ENCODE measurements at places on chromosomes 1 and 21. TPM values are rescaled to one million over a fixed set of nuclear protein-coding genes. Genes with fewer than 3 reads are reported as not detected.

Gene CD5L
- not detected for total RNA-seq

Gene GUCA2B
- total RNA-seq, result not detected

Gene HES2
- total RNA-seq, result not detected

DNA sequence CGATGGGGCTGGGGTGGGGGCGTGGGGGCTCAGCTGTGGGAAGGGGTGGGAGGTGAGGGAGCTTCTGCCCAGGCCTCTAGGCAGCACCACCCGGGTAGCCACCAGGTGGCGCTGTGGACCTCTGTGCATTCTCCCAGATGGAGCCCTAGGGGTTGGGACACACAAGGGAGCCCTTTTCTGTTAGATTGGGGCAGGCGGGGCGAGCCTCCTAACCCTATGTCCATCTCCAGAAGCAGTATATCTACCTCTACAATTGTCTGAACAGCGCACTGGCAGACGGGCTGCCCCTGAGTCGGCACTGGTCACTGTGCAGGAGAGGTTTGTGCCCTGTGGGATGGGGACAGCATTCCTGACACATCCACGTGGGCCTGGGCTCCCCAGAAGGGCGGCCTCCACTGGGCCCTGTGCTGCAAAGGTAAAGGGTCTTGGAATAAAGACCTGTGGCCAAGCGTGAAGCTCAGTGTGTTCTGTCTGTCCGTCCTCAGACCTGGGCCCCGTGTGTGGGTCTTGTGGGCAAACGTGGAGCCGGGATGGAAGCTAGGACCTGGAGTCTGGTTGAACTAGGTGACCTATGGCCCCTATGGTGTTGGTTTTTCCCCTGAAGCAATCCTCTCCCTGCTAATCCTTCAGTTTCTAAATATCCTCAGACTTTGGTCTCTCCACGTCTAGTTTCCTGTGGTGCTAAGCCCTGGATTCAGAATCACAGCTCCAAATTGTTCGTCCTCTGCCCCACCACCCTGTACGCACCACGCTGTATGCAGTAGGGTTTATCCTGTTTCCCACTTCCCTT is 4.4 kb upstream of the LGR6 start:
- DNase-seq, result peak; percentile 49
- no peaks in the 10 kb centered on the region for H3K36me3 ChIP-seq
- H3K27ac ChIP-seq, result no peak overlapping the region
- peaks cover 25% of the 10 kb centered on the region for H3K27me3 ChIP-seq
- H3K4me1 ChIP-seq, result peaks cover 11% of the 10 kb centered on the region
- H3K4me3 ChIP-seq, result no peak overlapping the region

GRCh38 chr1:1259951-1260600 is 13.6 kb upstream of the C1QTNF12 start:
- no peak overlapping the region for H3K4me3 ChIP-seq
- H3K27me3 ChIP-seq, result no peaks in the 10 kb centered on the region
- H3K4me1 ChIP-seq, result no peaks in the 10 kb centered on the region
- DNase-seq, result no peak
- peaks cover 77% of the 10 kb centered on the region for H3K36me3 ChIP-seq

DNA sequence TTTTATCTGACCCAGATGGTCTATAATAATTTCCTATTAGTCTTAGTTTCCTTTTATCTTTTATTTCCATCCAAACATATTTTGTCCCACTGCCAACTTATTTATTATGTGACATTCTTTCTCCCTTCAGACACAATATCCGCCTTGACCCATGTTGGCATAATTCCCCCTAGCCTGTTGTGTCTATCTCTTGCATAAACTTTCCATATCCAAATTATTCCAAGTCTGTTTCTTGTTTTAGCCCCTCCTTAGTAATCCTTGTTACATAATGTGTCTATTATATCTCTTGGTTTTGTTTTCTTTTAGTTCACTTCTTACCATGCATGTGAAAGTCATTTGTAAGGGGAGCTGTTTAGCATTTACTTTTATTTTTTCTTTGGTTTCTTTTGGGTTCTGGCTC is 81.6 kb upstream of the CACHD1 start:
- H3K4me1 ChIP-seq, result no peaks in the 10 kb centered on the region
- H3K36me3 ChIP-seq, result no peaks in the 10 kb centered on the region
- no peak overlapping the region for H3K4me3 ChIP-seq

DNA sequence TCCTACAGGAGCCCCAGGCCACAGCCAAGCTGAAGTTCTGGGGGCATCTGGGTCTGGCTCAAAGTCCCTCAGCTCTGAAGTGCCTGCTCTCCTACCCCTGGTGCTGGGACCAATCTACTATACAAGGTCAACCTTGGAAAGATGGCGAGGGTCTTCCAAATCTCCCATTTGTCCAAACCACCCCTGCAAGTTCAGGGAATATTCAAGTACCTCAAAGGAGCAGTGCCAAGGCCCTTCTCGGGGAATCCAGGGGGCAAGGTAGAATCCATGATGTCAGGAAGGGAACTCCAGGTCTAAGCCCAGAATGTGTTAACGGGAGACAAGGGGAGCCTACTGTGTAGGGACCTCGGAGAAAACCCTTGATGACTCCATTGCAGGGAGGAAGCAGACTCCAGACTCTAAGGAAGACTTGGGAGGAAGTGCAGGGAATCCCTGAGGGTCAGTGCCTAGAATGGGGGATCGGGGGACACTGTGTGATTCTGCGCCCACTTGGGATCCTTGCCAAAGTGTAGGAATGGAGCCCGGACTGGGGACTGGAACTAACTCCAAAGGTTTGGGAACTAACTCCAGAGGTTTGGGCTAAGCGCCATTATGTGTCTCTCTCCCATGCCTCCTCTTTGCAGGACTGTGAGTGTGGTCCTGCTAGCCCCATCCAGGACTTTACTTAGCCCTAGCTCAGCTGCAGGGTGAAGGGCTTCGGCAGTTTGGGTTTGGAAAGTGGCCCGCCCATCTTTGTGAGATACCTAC is 8.7 kb downstream of the TAL1 start:
- peaks cover 16% of the 10 kb centered on the region for H3K4me1 ChIP-seq
- H3K4me3 ChIP-seq, result no peak overlapping the region
- no peaks in the 10 kb centered on the region for H3K36me3 ChIP-seq
- DNase-seq, result no peak
- peaks cover 70% of the 10 kb centered on the region for H3K27me3 ChIP-seq
- H3K27ac ChIP-seq, result no peak overlapping the region

GRCh38 chr1:6870571-6870970 is 85.3 kb downstream of the CAMTA1 start:
- H3K4me3 ChIP-seq, result no peak overlapping the region
- H3K27ac ChIP-seq, result no peak overlapping the region
- DNase-seq, result no peak
- H3K36me3 ChIP-seq, result peaks cover 9% of the 10 kb centered on the region
- H3K4me1 ChIP-seq, result no peaks in the 10 kb centered on the region
- H3K27me3 ChIP-seq, result no peaks in the 10 kb centered on the region

DNA sequence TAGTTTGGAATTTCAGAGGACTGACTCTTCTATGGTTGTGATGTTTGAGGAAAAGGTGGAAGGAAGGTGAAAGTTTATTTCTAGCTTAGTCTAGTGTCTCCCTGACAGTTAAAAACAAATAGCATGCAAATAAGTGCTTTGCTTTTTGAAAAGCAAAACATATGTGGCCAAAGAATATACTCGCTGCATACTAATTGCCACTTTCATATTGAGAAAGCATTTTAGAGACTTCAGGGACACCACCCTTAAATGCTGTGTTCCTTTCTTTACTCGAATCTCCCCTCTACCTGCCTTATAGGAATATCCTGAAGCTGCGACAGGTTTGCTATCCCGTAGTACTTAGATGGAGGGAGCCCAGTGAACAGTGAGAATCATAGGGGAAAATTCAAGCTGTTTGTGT is 23.2 kb downstream of the GLUL start:
- no peaks in the 10 kb centered on the region for H3K36me3 ChIP-seq
- peak overlapping the region; percentile 54 for H3K27ac ChIP-seq
- no peaks in the 10 kb centered on the region for H3K27me3 ChIP-seq
- peaks cover 3% of the 10 kb centered on the region for H3K4me1 ChIP-seq
- no peak for DNase-seq

- no peak overlapping the region for H3K4me3 ChIP-seq
- no peaks in the 10 kb centered on the region for H3K36me3 ChIP-seq
- H3K4me1 ChIP-seq, result no peaks in the 10 kb centered on the region
- DNase-seq, result no peak
Observed at GRCh38 chr1:5373281-5373680, 618.9 kb downstream of the NPHP4 start.

DNA sequence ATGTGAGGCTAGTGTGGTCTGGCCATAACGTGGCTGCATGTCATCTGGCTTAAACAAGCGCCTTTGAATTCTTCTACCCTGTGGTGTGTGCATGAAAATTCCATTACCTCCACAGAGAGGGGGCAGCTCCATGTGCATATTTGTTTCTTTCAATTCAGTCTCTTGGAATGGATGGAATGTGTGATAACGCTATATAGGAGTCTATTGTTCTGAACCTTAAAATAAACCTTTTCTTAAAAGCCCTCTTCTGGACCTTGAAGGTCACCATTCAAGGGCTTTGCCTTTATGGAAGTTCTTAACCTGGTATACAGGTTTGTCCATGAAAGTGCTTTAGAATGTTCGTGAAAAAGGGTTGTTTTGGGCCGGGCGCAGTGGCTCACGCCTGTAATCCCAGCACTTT is 118.2 kb upstream of the ADGRL2 start:
- H3K27ac ChIP-seq, result peak overlapping the region; percentile 66
- H3K27me3 ChIP-seq, result no peaks in the 10 kb centered on the region
- H3K4me3 ChIP-seq, result no peak overlapping the region
- DNase-seq, result no peak

GRCh38 chr1:9767964-9768668 is 55.6 kb downstream of the CLSTN1 start:
- H3K36me3 ChIP-seq, result peaks cover 10% of the 10 kb centered on the region
- no peak for DNase-seq
- H3K4me3 ChIP-seq, result no peak overlapping the region
- no peaks in the 10 kb centered on the region for H3K27me3 ChIP-seq
- H3K4me1 ChIP-seq, result peaks cover 4% of the 10 kb centered on the region

DNA sequence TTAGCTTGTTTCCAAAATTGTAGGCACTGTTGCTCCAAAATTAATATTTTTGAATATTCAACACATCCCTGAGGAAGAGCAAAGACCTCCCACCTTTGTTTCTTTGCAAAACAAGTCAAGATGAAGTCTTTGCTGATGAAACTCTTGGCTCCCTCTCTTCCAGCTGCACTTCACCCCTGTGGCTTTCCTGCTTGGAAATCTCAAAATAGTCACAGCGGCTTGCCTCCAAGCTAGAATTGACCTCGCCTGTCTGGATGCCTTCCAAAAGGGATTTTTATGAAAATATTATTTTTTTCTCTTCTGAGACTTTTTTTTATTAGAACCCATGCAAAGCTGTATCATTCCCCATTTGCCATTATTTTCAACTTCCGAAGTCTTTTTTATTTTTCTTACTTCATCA is 71.1 kb upstream of the MROH9 start:
- H3K27me3 ChIP-seq, result no peaks in the 10 kb centered on the region
- peaks cover 9% of the 10 kb centered on the region for H3K4me1 ChIP-seq
- DNase-seq, result peak; percentile 98
- no peak overlapping the region for H3K4me3 ChIP-seq
- no peaks in the 10 kb centered on the region for H3K36me3 ChIP-seq
- peak overlapping the region; percentile 76 for H3K27ac ChIP-seq

GRCh38 chr1:243483071-243483771 is 227.4 kb downstream of the SDCCAG8 start:
- H3K27ac ChIP-seq, result no peak overlapping the region
- peaks cover 2% of the 10 kb centered on the region for H3K27me3 ChIP-seq
- DNase-seq, result no peak
- H3K36me3 ChIP-seq, result no peaks in the 10 kb centered on the region
